ENCODE measurements at places on chromosomes 2 and 18.

DNA sequence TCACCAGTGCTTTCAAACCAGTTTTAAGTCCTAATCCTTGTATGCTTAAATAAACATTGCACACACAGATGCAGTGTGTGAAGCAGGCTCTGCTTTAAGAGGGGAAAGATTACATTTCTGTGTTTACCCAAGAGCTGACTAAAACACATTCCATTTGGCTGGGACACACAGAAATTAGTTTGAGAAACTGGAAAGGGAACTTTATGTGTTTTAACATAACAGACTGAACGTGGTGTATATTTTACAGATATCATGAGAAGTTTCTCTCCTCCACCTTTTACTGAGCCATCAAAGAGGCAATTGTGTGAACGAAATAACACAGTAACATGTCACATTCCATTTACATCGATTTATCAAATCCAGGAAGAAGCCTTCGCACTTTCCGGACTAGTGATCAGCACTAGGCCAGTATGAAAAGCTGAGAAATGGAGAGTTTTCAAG lies 121.8 kb downstream of the MAIP1 start:
- DNase-seq = no peak

DNA sequence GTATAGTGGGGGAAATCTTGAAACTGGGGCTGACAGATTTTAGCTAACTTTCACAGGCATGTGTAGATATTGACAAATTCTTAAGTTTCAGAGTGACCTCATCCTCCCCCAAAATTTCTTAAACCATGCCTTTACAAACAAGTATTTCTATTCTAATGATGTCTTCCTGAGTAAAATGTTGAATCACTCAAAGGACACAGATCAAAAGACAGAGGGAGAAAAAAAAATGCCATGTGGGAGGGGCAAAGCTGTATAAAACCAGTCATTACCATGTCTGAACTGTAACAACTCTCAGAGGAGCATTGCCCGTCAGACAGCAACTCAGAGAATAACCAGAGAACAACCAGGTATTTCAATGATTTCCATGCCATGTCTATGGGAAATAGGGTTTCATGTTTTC lies at the start of gene SERPINB2:
TSS of gene SERPINB2 (plus strand) at position 282 of the 400 bp plus-strand sequence. CDS start 3,740 bp downstream, outside the sequence.
- DNase-seq = no peak

- peak; percentile 10 for DNase-seq
Measured at GRCh38 chr2:24672589-24672988, 120.6 kb downstream of the PTRHD1 start.

DNA sequence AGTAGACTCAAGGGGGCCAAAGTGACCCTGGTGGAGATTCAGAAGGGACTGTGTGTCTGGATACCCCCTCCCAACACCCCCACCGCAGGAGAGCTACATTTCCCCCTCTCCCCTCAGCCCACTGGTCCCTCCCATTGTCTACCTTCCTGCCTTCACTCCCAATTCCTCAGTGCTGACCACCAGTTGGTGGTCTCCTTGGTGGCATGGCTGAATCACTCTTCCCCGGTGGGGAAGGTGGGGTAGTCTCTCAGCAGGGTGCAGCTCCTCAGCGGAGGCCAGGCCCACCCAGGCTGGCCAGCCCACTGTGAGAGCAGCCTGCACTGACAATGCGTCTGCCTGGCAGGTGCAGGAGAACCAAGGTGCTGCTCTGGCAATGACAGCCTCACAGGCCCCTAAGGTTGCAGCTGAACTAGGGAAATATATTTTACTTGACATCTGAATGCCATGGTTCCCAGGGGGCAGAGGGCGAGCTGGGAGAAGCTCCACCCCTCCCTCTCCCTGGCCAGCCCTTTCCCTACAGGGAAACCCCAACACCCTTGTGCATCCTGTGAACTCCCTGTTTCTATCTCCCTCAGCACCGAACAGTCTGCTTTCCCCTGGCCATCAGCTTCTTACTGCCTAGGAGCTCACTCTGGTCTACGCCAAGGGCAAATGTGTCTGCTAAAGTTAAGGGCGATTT lies 62.6 kb upstream of the PAX8 start:
- DNase-seq = no peak

DNA sequence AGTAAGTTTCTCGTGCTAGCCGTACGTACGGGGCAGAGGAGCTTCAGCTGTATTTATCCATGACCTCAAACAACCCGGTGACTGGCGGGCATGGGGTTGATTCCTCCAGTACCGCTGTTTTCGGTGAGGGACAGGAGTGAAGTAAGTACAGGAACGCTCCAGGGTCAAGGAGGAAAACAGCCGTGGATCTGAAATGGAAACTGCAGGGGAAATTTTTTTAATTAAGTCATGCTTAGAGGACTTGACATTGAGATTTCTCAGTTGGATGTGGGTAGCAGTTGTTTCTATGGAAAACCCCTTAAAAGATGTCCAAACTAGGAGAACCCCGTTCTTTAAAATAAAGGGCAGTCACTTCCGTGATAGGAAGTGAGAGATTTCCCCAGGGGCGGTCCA lies 1.2 kb downstream of the RAB12 start:
- peak; percentile 21 for DNase-seq

DNA sequence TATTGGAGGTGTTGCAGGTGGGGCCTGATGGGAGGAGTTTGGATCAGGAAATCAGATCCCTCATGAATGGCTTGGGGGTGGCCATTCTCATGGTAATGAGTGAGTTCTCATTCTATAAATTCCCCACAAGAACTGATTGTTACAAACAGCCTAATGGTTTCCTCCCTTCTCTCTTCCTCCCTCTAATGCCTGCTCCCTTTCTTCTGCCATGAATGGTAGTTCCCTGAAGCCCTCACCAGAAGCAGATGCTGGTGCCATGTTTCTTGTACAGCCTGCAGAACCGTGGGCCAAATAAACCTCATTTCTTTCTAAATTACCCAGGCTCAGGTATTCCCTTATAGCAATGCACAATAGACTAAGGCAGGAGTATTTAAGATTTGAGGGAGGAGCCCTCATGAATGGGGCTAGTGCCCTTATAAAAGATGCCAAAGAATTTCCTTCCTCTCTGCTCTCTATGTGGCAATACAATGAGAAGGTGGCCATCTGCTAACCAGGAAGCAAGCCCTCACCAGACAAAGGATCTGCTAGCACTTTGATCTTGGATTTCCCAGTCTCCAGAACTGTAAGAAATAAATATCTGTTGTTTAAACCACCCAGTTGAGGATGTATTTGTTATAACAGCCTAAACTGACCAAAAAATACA lies 251.8 kb downstream of the ZEB2 start:
- DNase-seq = no peak

- no peak for DNase-seq
Measured at GRCh38 chr2:42187886-42188285, 18.7 kb downstream of the EML4 start.

DNA sequence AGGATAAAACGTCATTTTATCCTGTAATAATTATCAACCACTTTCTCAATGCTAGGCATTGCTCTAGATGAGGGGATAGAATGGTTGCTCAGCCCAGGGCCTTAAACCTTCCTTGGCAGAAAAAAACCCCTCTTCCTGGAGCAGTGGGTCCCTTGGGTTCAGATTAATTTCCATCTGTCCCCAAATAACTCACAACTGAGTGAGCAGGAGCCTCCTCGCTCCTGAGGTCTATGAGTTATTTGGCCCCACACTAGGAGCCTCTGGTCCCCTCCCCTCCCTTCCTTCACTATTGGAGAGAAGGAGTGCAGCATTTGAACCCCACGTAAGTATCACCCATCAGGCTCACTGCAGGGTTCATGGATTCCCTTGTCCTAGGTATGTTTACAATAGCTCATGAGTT lies 157.5 kb upstream of the FHL2 start:
- no peak for DNase-seq

GRCh38 chr18:36441426-36442240 lies 144.1 kb downstream of the FHOD3 start:
- DNase-seq = no peak

DNA sequence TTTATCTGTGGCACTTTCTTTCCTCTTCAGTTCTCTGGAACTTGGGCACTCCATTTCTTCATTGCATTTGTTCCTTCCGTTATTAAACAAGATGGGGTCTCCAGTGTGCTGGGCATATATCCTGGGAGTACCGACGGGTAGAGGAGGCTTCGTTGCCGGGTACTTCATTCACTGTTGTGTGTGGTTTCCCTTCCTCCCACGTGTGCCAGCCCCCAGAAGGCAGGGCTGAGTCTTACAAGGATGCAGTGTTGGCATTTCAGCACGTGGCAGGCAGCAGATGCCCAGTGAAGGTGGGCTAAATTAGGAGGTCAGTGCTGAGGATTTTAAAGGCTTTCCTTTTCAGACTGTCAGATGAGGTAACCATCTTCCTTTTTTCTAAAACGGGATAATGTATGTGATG lies 58.6 kb downstream of the MGAT5 start:
- DNase-seq = no peak

DNA sequence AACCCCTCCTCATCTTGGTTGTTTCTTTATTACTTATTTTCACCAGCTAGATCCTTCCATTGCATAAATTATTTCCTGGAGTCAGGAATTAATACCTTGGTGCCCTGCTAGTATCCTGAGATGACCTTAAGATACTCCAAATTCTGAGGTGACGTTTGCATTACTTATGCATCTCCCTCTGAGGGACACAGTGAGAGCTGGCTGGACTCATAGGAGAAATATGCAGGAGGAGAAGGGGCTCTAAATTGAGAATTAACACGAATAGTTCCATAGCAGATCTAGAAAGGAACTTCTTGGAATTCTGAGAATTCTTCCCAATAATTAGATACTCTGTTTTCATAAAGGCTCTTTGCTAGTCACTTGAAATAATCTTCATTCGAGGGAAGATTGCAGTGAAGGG lies 310.6 kb upstream of the ZEB2 start:
- DNase-seq = no peak

DNA sequence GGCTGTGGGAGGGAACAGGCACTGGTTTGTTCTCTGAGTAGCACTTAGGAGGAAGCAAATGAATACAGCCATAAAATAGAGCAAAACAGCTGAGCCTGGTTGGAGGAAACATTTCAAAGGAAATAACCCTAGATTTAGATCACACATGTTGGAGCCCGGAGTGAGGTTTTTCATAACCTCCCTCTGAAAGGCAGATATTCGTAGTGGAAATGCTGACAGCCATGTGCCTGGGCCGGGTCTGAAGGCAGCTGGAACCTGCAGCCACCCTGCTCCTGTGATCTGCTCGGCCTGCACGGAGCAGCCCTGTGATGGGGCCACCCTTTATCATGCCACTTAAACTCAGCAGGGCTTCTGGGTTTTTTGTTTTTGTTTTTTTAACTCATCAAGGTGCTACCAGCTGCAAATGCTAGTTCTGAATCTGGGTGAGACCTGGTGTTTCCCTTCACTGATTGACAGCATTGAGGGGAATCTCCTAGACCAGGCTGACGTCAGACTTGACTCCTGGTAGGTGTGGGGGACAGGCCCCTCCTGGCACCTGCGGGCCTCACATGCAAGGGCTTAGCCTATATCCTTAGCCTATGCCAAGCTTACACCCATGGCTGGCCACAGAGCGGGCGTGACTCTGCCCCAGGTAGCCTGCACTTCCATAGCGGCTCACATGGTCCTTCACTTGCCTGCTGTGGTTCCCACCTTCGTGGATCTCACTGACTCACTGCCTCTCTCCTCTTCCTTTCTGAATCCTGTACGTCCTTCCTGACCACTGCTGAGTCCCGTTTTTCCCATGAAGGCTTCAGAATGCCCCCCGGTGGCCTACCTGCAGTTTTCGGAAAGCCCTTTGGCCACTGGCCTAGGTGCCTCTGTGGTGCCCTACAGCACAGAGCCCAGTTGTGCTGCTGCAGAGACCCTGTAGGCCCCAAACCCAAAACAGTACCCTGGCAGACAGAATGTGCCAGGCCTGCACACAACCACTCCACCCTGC lies 217.3 kb downstream of the SEPTIN10 start:
- DNase-seq = no peak

GRCh38 chr18:66833646-66834045 lies 229.8 kb upstream of the CDH19 start:
- no peak for DNase-seq

DNA sequence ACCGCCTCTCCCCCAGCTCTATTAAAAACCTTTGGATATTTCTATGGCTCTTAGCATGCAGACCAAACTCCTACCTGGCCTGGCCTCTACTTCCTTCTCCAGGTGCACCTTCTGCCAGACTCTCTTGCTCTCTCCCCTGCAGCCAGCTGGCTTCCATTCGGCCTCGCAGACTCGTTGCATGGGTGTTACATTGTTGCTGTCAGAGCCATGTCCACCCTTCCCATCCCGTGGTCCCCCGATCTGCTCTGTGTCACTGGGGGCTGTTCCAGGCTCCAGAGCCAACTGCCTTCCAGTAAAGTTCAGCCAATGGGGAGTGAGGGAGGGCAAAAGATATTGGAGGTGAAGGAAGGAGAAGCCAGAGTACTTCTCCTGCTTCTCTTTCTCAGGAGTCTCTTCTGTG lies 112.5 kb upstream of the LGALSL start:
- DNase-seq = no peak

DNA sequence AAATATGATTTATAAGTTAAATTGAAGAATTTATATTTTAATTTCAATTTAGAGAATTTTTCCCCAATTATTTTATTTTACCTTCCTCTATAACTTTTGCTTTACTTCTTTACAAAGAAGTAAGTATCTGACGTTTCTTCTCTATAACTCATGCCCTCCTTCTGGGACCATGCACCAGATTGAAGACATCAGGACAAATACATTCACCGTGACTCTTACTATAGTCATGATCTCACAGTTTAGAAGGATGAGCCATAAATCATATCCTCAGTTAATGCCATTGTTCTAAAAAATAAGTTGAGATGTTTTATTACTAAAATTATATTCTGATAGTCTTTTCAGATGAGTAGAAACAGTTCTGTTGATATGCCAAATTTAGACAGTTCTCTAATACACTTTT lies 279.3 kb downstream of the TMX3 start:
- no peak for DNase-seq

- no peak for DNase-seq
Measured at GRCh38 chr2:174623690-174624089, 26.1 kb upstream of the WIPF1 start.

DNA sequence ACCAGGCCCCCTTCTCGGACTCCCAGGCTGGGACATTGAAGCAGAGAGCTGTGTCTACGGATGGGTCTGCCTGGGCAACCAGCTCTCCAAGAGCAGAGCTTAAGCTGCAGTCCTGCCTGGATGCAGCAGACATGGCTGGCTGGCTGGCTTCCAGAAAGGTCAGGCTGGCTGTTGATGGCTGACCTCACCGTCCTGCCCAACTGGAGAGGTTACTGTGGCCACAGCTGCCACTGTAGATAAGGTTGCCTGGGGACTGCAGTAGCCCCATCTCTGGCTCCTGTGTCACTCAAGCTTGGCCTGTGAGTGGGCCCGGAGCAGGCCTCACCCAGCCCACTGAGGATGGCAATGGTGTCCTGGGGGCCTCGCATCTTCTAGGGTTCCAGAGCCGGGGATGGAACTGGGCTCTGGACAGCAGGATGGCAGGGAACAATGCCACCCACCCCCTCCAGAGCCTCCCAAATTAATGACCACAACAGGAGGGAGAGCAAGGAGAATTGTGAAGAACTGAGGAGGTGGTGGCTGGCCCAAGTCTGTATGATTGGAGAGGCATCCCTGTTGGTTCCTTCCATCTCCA lies 37.0 kb upstream of the FOSL2 start:
- no peak for DNase-seq
